ENCODE measurements at places on chromosomes 13 and 19. TPM values are rescaled to one million over a fixed set of nuclear protein-coding genes. Genes with fewer than 3 reads are reported as not detected.

- no peak for DNase-seq
Measured at GRCh38 chr13:108961542-108962125, 332.2 kb downstream of the MYO16 start.

GRCh38 chr13:37385956-37386670, 212.5 kb downstream of the POSTN start:
- DNase-seq: no peak

- DNase-seq: no peak
Measured at GRCh38 chr19:45218426-45218825, 26.8 kb downstream of the EXOC3L2 start.

SPRY2 gene
- total RNA-seq: 29.3 TPM

- DNase-seq: no peak
Measured at GRCh38 chr19:47499371-47499770, 15.4 kb upstream of the KPTN start.

AP1M2 gene
- 1.2 TPM for total RNA-seq

FBN3 gene
- total RNA-seq: 18.3 TPM

PTPRS gene
- 1,064 TPM for total RNA-seq

GAPDHS gene
- total RNA-seq: not detected

ACP5 gene
- total RNA-seq: not detected

DNA sequence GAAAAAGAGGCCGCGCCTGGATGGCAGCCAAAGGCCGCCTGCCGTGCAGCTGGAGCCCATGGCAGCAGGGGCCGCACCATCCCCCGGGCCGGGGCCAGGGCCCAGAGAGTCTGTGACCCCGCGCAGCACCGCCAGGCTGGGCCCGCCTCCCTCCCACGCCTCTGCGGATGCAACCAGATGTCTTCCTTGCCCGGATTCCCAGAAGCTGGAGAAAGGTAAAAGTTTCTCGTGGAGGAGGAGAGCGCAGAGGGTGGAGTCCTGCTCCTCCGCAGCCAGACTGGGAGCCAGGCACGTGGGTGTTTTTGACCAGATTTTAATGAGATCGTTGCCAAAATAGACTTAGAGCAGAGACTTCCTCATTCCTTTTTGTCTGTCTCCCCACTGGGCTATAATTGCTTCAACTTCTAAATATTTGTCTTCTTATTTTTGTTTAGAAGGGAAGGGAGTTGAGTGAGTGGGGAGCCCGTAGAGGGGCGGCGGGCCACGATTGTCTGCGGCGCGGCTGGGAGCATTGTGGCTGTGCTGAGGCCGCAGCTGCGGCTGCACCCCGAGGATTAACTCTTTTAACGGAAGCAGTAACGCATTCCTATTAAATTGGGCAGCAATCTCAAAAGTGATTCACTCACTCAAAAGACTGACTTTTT, 22.8 kb upstream of the NDUFS7 start:
- no peak for DNase-seq

GRCh38 chr13:99792079-99792921, 179.3 kb downstream of the ZIC5 start:
- DNase-seq: peak; percentile 27

DNA sequence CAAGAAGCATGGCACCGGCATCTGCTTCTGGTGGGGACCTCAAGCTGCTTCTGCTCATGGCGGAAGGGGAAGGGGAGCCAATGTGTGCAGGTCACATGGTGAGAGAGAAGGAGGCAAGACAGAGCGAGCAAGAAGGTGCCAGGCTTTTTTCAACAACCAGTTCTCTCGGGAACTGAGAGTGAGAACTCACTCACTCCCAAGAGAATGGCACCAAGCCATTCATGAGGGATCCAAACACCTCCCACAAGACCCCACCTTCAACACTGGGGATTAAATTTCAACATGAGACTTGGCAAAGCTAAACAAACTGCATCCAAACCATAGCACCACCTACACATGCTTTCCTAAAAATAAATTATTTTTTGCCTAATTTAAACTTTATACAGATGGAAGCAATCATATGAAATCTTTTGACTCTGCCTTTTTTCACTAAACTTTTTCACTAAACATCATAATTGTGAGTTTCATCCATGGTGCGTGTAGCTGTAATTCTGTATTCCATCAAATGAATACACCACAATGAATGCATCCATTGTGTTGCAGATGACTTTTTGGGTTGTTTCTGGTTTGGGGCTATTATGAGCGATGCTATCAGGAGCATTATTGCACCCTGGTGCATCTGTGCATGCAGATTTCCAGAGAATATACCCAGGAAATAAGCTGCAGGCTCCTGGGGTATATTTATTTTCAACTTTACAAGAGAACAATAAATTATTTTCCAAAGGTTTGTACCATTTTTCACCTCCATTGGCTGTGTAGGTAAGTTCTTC, 14.6 kb upstream of the IPO5 start:
- no peak for DNase-seq

GRCh38 chr19:37763488-37763887, 15.9 kb downstream of the ZNF573 start:
- DNase-seq: no peak

CLEC11A gene
- total RNA-seq: 4.0 TPM

DNA sequence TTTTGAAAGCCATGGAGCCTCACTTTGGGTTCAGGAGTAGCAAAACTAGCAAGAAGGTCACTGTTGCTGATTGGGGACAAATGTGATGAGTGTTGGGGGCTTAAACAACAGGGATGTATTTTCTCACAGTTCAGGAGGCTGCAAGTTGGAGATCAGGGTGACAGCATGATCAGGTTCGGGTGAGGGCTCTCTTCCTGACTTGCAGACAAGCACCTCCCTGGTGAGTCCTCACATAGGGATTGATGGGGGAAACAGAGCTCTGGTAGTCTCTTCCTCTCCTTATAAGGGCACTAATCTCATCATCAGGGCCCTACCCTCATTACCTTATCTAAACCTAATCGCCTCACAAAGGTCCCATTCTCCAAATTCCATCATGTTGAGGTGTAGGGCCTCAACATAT, 179.2 kb downstream of the TSHZ3 start:
- DNase-seq: no peak

SPACA6 gene
- 27.2 TPM for total RNA-seq

DNA sequence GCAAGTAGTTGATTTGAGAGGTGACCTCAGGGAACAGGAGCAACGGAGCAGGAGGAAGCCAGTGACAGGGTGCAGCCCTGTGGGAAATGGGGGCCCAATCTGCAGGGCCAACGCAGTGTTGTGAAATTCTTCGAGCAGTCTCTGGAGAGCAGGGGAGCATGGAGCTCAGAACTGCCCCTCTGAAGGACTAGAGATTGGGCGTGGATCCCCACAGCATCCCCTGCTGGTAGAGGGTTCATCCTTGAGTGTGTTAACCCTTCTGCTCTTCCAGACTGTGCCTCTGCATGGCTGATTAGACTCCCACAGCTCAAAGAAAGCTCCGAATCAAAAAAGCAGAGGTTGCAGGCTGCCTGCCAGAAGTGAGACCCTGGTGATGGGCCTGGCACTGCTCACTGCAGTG, 77.9 kb upstream of the UQCRFS1 start:
- no peak for DNase-seq
